Pancreas (tissue), 10 donors: ENCODE measurements at places on chromosomes 11 and 22. TPM values are rescaled to one million over a fixed set of nuclear protein-coding genes. Genes with fewer than 3 reads are reported as not detected.
A peak's percentile ranks its signal among the peaks of the same experiment; 100 is the strongest.

The RIMBP3B gene
- not detected for total RNA-seq

DNA sequence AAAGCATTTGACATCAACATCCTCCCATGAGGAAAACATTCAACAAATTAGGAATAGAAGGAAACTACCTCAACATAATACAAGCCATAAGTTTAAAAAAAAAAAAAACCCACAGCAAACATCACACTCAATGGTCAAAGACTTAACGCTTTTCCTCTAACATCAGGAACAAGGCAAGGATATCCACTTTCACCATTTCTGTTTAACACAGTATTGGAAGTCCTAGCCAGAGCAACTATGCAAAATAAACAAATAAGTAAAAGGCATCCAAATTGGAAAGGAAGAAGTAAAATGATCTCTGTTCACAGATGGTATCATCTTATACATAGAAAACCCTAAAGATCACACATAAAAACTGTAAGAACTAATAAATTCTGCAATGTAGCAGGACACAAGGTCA is 13.1 kb downstream of the FXYD6 start:
- no peak for DNase-seq

The APOL3 gene
- 7.0 TPM for total RNA-seq

- DNase-seq: no peak
Measured at GRCh38 chr11:68844376-68844775, 2.7 kb upstream of the CPT1A start.

DNA sequence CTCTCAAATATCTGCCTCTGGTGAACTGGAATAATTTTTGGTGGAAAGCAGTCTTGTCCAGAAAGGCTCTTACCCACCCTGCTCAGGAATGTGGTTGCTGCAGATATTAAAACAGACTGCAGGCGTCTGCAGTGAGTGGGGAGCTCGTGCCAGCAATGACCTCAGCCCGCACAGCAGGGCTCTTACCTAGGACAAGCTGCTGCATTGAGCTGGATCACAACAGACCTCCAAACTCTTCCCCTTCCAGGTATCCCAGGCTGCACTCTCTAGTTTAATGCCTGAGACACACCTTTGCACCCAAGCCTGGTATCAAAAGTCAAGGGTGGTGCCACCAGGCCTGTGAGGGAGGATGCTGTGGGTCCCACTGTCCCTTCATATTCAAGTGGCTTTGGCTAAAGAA is 69.7 kb upstream of the CDON start:
- peak; percentile 45 for DNase-seq

GRCh38 chr11:75090671-75091177 is 6.0 kb downstream of the OR2AT4 start:
- no peak for DNase-seq

DNA sequence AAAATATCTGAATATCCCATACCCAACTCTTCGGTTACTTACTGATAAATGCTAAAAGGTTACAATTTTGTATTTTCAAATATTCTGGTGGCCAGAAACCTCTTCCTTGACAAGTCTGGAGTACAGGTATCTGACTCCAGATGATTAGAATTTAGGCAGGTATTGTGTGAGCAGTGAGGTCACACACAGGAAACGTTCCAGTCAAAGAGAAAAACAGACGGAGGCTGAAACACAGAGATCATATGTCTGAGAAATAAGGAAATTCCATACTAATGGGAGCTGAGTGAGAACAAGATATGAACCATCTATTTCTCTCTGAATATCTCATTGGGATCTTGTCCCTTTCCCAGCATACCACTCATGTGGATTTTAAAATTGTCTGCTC is 89.4 kb upstream of the IGLL5 start:
- DNase-seq: no peak

The CDHR5 gene
- total RNA-seq: 1.3 TPM

DNA sequence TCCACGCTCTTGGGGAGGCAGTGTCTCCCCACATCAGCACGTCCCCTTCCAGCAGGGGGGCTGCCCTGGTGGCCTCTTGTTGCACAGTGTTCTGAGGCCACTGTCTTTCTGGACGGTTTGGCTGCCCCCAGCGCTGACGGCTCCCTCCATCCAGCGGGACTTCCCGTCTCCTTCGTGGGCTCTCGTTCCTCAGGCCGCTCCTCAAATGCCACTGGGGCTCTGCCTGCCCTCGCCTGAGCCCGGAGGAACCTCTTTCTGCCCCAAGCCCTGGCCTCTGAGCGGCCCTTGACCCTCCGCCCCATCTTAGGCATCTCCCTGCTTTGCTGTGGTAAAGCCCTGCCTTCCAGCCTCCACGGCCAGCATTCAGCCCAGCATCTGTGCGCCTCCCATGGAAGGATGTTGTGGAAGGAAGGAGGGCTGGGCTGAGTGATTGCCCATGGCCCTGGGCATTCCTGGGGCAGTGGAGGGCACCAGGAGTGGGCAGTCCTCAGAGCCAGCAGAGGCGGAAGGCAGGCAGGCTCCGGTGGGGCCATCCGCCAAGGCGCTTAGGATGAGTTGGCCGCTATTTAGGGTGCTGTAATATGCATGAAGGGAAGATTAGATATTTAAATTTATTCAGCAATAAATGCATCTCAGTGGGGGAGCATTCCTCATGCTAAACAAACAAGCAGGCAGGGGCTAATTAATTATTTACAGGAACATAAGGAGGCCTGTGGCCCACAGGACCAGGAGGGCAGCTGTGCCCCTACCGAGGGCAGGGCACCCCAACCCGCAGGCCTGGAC is 17.8 kb downstream of the OTUB1 start:
- no peak for DNase-seq

The TEX54 gene
- total RNA-seq: not detected

GRCh38 chr22:30208631-30209603 is 37.6 kb downstream of the LIF start:
- DNase-seq: peak; percentile 63

DNA sequence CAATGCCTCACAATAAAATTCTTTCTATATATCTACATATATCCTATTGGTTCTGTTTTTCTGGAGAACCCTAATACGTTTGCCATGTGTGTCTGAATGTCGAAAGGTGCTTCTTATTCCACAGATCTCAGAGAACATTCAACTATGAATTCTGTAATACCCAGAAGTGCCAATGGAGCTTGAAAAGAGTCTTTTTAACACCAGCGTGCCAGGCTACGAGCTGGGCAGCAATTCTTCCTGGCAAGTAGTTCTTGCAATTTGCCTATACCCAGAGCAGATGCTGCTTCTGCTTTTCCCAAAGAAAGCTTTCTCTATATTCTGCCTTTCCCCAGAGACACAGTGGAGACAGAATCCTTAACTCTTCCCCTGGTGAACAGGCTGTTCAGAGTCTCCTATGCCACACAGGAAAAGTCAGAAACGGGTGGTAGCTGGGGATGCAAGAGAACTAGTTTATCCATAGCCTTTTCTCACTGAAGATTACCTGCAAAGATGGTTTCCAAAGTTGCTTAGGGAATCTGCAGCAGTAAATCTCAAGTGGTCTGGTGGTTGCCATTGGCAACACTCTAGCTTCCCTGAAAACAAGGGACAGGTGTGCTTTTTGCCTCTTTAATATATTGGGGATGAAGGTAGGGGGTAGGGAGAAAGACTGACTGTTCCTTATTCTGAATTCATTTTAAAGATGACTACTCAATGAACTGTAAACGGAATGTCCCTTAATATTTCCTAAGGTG is 16.8 kb upstream of the PAFAH1B2 start:
- no peak for DNase-seq

DNA sequence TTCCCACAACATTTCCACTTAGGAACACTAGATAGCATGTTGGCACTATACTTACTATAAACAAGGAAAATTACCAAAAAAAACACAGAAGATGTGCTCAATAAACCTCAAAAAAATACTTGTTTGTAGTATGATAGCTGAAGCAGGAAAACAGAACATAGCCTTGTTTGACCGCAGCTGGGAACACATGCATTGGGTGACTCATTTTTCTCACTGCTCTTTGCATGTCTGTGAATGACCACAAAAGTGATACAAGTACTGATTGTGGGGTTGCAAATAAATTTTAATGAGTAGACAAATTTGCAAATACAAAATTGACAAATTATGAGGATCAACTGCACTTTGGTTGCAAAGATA is 22.8 kb upstream of the GUCY1A2 start:
- no peak for DNase-seq

The SCN4B gene
- 1.1 TPM for total RNA-seq
